ENCODE measurements at places on chromosomes 12 and 14. TPM values are rescaled to one million over a fixed set of nuclear protein-coding genes. Genes with fewer than 3 reads are reported as not detected.

RPL10L gene
- total RNA-seq, result not detected

CRIP2 gene
- 0.16 TPM for total RNA-seq

HOXC4 gene
- total RNA-seq, result 0.56 TPM

MYO1H gene
- total RNA-seq, result not detected

GZMH gene
- 51.4 TPM for total RNA-seq

BATF gene
- 46.2 TPM for total RNA-seq

GRCh38 chr12:77407931-77408330, 342.6 kb upstream of the E2F7 start:
- no peaks in the 10 kb centered on the region for H3K27me3 ChIP-seq
- no peak overlapping the region for H3K4me3 ChIP-seq
- no peaks in the 10 kb centered on the region for H3K36me3 ChIP-seq
- no peaks in the 10 kb centered on the region for H3K4me1 ChIP-seq
- DNase-seq, result no peak

DNA sequence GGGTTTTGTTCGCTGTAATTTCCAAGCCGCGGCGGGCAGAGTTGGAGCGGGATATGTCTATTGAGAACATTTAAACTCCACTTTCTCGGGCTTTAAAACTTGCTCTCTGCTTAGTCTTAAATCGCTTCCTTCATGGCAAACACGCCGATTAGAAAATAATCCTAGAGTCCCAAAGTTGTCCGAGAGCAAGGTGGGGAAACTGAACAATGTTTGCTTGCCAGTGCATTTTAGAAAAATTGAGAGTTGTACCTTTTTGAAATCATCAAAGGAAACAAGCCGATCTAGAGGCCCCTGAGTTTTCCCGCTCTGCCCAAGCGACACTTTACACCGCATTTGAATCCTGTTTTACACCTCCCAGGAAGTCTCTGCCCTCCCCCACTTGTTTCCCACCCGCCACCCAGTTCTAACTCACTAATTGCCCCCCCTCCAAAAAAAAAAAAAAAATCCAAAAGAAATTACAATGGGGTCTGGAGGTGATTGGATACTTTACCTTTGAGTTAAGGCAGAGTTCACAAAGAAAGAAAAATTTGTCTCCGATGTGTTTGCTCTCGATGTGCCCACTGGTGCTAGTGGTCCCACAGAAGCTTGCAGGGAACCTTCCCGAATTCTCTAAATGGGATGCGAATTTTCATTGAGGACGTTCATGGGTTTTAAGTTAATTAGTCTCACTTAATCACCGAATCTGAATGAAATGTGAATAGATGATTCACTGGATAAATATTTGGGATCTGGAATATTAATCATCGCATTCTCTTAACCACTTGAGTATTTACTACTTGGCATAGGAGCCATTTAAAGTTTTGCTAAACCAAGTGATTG, 2.3 kb downstream of the HMGA2 start:
- H3K36me3 ChIP-seq, result no peaks in the 10 kb centered on the region
- no peak for DNase-seq
- peak overlapping the region; percentile 29 for H3K4me3 ChIP-seq
- H3K27me3 ChIP-seq, result peaks cover 71% of the 10 kb centered on the region

- no peaks in the 10 kb centered on the region for H3K27me3 ChIP-seq
- H3K4me1 ChIP-seq, result peaks cover 27% of the 10 kb centered on the region
- H3K27ac ChIP-seq, result peak within 1 kb of the TSS; percentile 79
- peak within 1 kb of the TSS; percentile 86 for H3K4me3 ChIP-seq
- peak; percentile 72 for DNase-seq
Measured at GRCh38 chr14:93115821-93116675, at the start of gene ITPK1. Gene ITPK1, minus strand, starts transcription at chr14:93115925. Its CDS starts 762 bp downstream, at chr14:93115163.

- H3K4me3 ChIP-seq, result peak overlapping the region; percentile 91
- peaks cover 18% of the 10 kb centered on the region for H3K4me1 ChIP-seq
- H3K27ac ChIP-seq, result peak overlapping the region; percentile 92
- peak; percentile 41 for DNase-seq
- peaks cover 3% of the 10 kb centered on the region for H3K36me3 ChIP-seq
- H3K27me3 ChIP-seq, result no peaks in the 10 kb centered on the region
Measured at GRCh38 chr14:103872481-103873113, 25.2 kb upstream of the PPP1R13B start.

DNA sequence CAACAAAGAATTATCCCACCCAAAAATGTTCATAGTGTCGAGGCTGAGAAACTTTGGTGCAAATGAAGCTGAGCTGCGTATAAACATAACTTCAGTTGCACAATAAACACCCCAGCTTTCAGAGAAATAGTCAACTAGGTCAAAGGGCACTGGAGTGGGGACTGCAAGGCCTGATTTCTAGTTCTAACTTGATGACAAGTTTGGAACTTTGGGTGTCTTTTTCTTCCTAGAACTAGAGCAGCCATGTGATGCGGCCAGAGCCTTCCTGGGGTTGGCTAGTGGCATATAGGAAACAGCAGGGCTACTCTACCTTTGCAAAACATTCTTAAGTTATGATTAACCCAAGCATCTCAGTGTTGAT, 298.4 kb upstream of the AMIGO2 start:
- no peaks in the 10 kb centered on the region for H3K27me3 ChIP-seq
- no peak overlapping the region for H3K4me3 ChIP-seq
- H3K27ac ChIP-seq, result peak overlapping the region; percentile 7
- peaks cover 46% of the 10 kb centered on the region for H3K36me3 ChIP-seq

DNA sequence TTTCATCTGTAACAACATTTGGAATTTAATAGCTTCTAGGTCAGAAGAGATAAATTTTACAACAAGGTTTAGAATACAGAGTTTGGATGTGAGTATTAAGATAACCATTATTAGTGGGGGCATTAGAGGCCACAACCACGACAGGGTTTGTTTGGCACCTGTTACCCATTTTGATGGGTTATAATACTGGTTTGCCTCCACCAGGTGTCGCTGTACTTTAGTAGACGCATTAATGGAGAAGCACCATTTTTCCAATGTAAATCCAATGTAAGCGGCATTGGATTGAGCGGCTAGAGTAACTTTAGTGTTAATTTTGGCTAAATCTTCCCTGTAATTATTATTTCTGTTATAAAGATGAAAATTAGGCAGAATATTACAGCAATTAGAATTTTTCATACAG, 136.2 kb downstream of the SLCO1B3 start:
- no peaks in the 10 kb centered on the region for H3K27me3 ChIP-seq
- no peak overlapping the region for H3K27ac ChIP-seq
- no peaks in the 10 kb centered on the region for H3K4me1 ChIP-seq

- no peak overlapping the region for H3K4me3 ChIP-seq
- DNase-seq, result no peak
- no peaks in the 10 kb centered on the region for H3K27me3 ChIP-seq
Measured at GRCh38 chr12:76449016-76449415, 100.8 kb upstream of the BBS10 start.

DNA sequence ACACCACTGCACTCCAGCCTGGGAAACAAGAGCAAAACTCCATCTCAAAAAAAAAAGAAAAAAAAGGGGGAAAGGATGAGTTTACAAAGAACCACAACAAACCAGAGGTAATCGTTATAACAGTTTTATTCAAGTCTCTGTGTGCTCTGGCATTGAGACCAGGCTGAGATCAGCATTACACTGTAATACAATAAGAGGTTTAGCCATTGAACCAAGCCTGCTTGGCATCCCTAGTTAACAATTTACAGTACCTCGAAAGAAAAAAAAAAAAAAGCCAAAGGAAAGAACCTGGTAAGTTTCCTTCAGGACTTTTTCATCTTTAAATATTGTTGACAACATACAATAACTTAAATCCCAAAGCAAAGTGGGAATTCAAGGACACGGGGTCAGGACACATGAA, 80.7 kb downstream of the TTC9 start:
- no peak overlapping the region for H3K4me3 ChIP-seq
- no peak for DNase-seq
- H3K36me3 ChIP-seq, result no peaks in the 10 kb centered on the region
- no peaks in the 10 kb centered on the region for H3K27me3 ChIP-seq
- no peaks in the 10 kb centered on the region for H3K4me1 ChIP-seq

GRCh38 chr14:54798465-54799124, 104.0 kb downstream of the GCH1 start:
- no peak for DNase-seq
- H3K36me3 ChIP-seq, result peaks cover 5% of the 10 kb centered on the region
- no peaks in the 10 kb centered on the region for H3K4me1 ChIP-seq
- H3K27me3 ChIP-seq, result peaks cover 16% of the 10 kb centered on the region

- no peak for DNase-seq
- peaks cover 34% of the 10 kb centered on the region for H3K36me3 ChIP-seq
- H3K27ac ChIP-seq, result peak overlapping the region; percentile 97
- peaks cover 42% of the 10 kb centered on the region for H3K4me1 ChIP-seq
Measured at GRCh38 chr12:103955811-103956508, 9.7 kb upstream of the TDG start.

DNA sequence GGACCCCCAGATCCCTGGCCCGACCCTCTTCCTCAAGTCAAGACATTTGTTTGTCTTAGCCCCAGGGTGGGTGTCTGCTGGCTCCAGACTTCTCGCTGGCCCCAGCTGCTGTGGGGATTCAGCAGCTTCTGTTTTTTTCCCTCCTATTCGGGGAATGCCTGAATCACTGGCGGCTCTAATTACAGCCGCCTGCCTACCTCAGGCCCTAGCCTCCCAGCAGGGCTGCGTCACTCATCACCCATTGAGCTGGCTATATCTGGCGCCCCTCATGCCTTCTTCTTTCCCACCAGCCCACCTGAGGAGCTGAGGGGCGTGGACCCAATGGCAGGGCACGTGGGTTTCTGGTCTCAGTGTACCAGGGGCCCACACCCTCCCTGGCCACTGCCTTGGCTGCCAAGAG, 10.1 kb downstream of the KRT80 start:
- H3K27me3 ChIP-seq, result no peaks in the 10 kb centered on the region
- no peak for DNase-seq
- no peaks in the 10 kb centered on the region for H3K36me3 ChIP-seq
- H3K4me3 ChIP-seq, result no peak overlapping the region
- no peak overlapping the region for H3K27ac ChIP-seq
- H3K4me1 ChIP-seq, result no peaks in the 10 kb centered on the region

- no peaks in the 10 kb centered on the region for H3K27me3 ChIP-seq
- DNase-seq, result no peak
- no peak overlapping the region for H3K27ac ChIP-seq
Measured at GRCh38 chr12:112283546-112283945, 98.7 kb downstream of the HECTD4 start.

- H3K4me1 ChIP-seq, result peaks cover 19% of the 10 kb centered on the region
- H3K4me3 ChIP-seq, result no peak overlapping the region
- H3K27ac ChIP-seq, result no peak overlapping the region
- DNase-seq, result no peak
- H3K36me3 ChIP-seq, result no peaks in the 10 kb centered on the region
Measured at GRCh38 chr12:116282371-116283286, 5.1 kb upstream of the MED13L start.

GRCh38 chr12:6214633-6215032, 14.4 kb downstream of the CD9 start:
- no peaks in the 10 kb centered on the region for H3K36me3 ChIP-seq
- H3K4me1 ChIP-seq, result peaks cover 31% of the 10 kb centered on the region
- no peak for DNase-seq
- H3K27ac ChIP-seq, result no peak overlapping the region

- H3K27me3 ChIP-seq, result no peaks in the 10 kb centered on the region
- H3K4me1 ChIP-seq, result peaks cover 8% of the 10 kb centered on the region
- DNase-seq, result no peak
- H3K27ac ChIP-seq, result peak overlapping the region; percentile 26
- no peaks in the 10 kb centered on the region for H3K36me3 ChIP-seq
Measured at GRCh38 chr12:103851127-103851526, 10.1 kb upstream of the NT5DC3 start.

- peaks cover 5% of the 10 kb centered on the region for H3K36me3 ChIP-seq
- peaks cover 11% of the 10 kb centered on the region for H3K4me1 ChIP-seq
- no peak overlapping the region for H3K27ac ChIP-seq
- no peaks in the 10 kb centered on the region for H3K27me3 ChIP-seq
- no peak overlapping the region for H3K4me3 ChIP-seq
Measured at GRCh38 chr12:12741660-12742059, 24.5 kb downstream of the CDKN1B start.

- DNase-seq, result no peak
- H3K4me3 ChIP-seq, result no peak overlapping the region
- no peaks in the 10 kb centered on the region for H3K27me3 ChIP-seq
- no peak overlapping the region for H3K27ac ChIP-seq
- no peaks in the 10 kb centered on the region for H3K36me3 ChIP-seq
Measured at GRCh38 chr14:64566651-64567122, 16.9 kb downstream of the PPP1R36 start.

DNA sequence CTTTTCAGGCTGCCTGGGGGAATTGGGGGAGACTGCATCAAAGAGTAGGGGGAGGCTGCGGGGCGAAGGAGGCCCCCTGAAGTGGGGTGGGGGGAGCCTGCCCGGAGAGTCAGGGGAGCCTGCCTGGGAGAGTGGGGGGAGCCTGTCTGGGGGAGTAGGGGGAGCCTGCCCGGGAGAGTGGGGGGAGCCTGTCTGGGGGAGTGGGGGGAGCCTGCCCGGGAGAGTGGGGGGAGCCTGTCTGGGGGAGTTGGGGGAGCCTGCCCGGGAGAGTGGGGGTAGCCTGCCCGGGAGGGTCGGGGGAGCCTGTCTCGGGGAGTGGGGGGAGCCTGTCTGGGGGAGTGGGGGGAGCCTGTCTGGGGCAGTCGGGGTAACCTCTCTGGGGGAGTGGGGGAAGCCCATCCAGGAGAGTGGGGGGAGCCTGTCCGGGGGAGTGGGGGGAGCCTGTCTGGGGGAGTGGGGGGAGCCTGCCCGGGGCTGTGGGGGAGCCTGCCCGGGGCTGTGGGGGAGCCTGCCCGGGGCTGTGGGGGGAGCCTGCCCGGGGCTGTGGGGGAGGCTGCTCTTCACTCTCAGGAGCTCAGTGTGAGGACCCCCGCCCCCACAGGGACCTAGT, 6.5 kb upstream of the DEGS2 start:
- peaks cover 7% of the 10 kb centered on the region for H3K4me1 ChIP-seq
- H3K4me3 ChIP-seq, result peak overlapping the region; percentile 83
- no peak for DNase-seq
- H3K27ac ChIP-seq, result no peak overlapping the region
- H3K27me3 ChIP-seq, result peaks cover 11% of the 10 kb centered on the region

- peaks cover 15% of the 10 kb centered on the region for H3K4me1 ChIP-seq
- H3K27me3 ChIP-seq, result no peaks in the 10 kb centered on the region
- no peak for DNase-seq
- H3K4me3 ChIP-seq, result no peak overlapping the region
- peaks cover 25% of the 10 kb centered on the region for H3K36me3 ChIP-seq
Measured at GRCh38 chr12:89593233-89593632, 67.4 kb upstream of the POC1B start.

DNA sequence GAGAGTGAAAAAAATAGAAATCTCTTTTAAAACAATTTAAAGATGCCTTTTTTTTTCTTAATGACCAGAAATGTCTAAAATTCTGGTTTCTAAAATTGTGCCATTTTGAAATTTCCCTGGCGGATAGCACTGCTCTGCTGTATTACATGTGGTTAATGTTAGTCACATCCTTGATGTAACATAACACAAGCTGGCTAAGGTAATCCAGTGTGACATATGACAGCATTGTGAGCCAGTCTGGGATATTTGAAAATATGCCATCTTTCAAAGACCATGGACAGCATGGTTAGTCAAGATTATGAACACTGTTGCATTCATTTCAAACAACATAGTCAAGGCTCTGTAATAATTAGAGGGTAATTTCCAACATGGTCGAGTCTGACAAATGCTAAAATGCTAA, 133.2 kb downstream of the ALX1 start:
- DNase-seq, result no peak
- no peaks in the 10 kb centered on the region for H3K36me3 ChIP-seq
- no peak overlapping the region for H3K27ac ChIP-seq
- H3K27me3 ChIP-seq, result no peaks in the 10 kb centered on the region
- no peaks in the 10 kb centered on the region for H3K4me1 ChIP-seq

GRCh38 chr12:95004610-95005009, 1.1 kb upstream of the NDUFA12 start:
- H3K36me3 ChIP-seq, result peaks cover 26% of the 10 kb centered on the region
- H3K4me3 ChIP-seq, result peak overlapping the region; percentile 93
- DNase-seq, result no peak
- H3K27ac ChIP-seq, result no peak overlapping the region

Measured in activated naive CD8-positive, alpha-beta T cell treated with anti-CD3 and anti-CD28 coated beads for 36 hours (primary cell).